ENCODE measurements at places on chromosomes 6 and 20.

DNA sequence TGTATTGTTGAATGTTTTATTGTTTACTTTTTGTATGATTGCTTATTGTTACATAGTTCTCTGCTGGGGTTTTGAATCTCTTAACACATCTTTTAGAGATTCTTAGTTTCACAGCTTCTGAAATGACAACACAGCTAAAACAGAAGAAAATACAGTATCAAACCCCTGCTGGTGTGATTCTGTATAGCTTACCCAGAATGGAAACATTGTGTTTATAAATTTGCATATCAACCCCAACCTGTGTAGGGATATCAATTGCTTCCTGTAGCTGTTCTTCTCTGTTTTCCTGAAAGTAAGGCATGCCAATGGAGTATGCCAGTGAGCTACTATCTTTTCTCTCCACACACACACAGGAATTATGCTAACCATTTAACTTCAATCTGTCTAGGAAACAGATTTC is 64.3 kb upstream of the ID4 start:
- DNase-seq: no peak

GRCh38 chr6:13718123-13718458 is 6.5 kb upstream of the RANBP9 start:
- DNase-seq: no peak

GRCh38 chr6:135385299-135385698 is 112.2 kb downstream of the AHI1 start:
- DNase-seq: no peak

DNA sequence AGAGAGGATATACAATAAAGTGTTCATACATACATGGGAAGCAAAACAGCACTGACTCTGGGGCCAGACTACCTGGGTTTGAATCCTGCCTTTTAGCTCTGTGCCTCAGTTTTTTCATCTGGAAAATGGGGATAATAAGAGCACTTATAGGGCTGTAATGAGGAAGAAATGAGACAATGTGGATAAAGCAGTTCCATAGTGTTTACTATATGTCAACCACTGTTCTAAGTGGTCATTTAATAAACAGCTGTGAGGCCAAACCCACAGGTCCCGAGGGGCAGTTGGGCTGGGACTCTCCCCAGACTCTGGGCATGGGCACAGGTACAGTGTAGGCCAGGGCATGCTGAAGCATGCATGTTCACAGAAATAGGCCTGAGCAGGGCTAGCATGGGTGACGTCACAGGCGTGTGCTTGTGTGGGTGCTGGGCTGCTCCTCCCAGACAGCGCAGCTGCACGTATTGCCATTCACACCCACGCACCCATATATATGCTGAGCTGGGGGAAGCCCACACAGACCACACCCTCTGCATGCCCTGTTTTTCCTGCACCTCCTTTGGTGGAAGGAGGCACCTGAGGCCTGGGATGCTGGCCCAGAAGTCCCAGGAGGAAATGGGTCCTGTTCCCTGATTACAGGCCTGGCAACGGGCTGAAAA is 3.5 kb upstream of the PLCG1 start:
- peak; percentile 61 for DNase-seq

GRCh38 chr20:16095226-16095625 is 478.0 kb downstream of the KIF16B start:
- DNase-seq: no peak

- DNase-seq: no peak
These were observed 426.3 kb upstream of the NOX3 start for GRCh38 chr6:155881826-155882526.

All from T-helper 2 cell treated with Interferon-gamma antibody and Interleukin-4, amounts not matched to agents 5 μg/mL and 100 μg/mL, for 36 hours (primary cell).